ENCODE measurements at places on chromosomes 1 and 21.

- no peak for DNase-seq
Measured at GRCh38 chr1:15139654-15140350, 13.7 kb upstream of the TMEM51 start.

GRCh38 chr1:150887018-150887417 is at the start of gene CTXND2:
Gene CTXND2, plus strand, starts transcription at chr1:150887136. Its CDS starts 25,179 bp downstream, at chr1:150912315.
- DNase-seq, result no peak

DNA sequence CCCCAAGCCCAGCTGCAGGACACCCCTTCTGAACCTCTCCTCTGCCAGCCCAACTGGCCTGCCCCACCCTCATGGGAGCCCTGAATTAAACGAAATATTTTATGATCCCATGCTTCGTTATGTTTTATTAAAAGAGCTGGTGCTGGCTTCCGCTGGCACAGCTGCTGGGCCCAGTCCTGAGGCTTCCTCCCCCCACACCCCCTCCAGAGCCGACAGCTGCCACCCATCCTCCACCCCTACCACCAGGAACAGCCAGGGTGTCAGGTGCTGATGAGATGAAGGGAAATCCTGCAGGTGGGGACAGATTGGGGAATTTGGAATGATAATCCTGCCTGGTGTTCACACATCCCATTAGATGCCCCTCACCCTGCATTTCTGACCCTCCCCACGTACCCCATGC is 19.0 kb downstream of the IGSF21 start:
- no peak for DNase-seq

GRCh38 chr1:64245495-64245894 is 42.1 kb downstream of the UBE2U start:
- no peak for DNase-seq

GRCh38 chr21:42836402-42836666 is 43.0 kb downstream of the WDR4 start:
- DNase-seq, result no peak

DNA sequence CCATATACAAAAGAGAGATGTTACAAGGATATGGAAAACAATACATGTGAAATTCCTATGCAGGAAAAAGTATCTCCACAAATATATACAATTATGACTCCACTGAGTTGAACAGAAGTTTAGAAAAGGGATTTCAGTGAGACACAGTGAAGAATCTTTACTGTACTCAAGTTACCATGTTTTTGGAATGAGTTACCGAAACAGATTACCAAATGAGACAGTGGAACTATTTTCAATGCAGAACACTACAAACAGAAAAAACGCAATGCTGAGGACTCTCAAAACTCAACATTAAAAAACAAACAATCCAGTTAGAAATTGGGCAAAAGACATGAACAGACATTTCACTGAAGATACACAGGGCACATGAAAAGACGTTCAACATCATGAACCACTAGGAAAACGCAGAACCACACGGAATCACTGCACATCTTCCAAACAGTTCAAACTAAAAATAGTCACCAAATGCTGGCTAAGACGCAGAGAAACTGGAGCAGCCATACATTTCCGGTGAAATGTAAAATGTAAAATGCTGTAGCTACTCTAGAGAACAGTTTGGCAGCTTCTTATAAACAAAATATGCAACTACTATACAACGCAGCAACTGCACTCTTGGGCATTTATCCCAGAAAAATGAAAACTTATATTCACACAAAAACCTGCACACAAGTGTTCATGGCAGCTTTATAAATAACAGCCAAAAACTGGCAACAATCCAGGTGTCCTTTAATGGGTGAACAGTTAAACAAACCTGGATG is 118.7 kb downstream of the UBR4 start:
- no peak for DNase-seq

DNA sequence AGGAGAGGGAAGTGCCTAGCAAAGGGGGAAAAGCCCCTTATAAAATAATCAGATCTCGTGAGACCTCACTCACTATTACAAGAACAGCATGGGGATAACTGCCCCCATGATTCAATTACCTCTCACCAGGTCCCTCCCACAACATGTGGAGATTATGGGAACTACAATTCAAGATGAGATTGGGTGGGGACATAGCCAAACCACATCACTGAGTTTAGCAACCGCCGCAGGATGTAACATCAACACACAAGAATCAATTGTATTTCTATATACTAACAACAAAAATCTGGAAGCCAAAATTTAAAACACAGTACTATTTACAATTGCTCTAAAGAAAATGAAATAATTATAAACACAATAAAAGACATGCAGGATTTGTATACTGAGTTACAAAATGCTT is 21.9 kb downstream of the DIRAS3 start:
- DNase-seq, result no peak

DNA sequence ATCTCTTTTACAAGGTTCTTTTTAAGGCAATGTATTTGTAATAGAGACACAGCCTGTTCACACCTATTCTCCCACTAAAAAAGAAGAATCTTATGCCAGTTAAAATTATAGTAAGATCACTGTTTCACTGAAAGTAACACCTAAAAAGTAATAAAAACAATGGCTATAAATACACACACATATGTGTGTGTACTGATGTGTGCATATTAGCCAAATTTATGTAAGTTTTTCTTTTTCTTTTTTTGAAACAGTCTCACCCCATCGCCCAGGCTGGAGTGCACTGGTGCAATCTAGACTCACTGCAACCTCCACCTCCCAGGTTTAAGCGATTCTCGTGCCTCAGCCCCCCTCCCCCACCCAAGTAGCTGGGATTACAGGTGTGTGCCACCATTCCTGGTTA is 56.8 kb upstream of the SLC30A10 start:
- no peak for DNase-seq

DNA sequence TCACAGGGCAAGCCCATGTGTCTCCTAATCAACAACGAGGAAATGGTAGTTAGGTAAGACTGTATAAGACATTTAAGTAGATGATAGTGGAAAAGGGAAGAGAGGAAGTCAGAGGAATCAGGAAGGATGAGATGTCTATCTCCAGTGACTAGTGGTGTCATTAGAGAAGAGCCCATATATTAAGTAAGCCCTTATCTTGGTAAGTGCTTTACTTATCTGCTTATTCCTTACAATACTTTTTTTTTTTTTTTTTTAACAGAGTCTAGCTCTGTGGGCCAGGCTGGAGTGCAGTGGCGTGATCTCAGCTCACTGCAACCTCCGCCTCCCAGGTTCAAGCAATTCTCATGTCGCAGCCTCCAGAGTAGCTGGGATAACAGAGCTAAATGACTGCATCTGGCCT is 29.5 kb downstream of the RNF11 start:
- DNase-seq, result no peak

- no peak for DNase-seq
Measured at GRCh38 chr1:229287267-229287666, 16.4 kb downstream of the RAB4A start.

DNA sequence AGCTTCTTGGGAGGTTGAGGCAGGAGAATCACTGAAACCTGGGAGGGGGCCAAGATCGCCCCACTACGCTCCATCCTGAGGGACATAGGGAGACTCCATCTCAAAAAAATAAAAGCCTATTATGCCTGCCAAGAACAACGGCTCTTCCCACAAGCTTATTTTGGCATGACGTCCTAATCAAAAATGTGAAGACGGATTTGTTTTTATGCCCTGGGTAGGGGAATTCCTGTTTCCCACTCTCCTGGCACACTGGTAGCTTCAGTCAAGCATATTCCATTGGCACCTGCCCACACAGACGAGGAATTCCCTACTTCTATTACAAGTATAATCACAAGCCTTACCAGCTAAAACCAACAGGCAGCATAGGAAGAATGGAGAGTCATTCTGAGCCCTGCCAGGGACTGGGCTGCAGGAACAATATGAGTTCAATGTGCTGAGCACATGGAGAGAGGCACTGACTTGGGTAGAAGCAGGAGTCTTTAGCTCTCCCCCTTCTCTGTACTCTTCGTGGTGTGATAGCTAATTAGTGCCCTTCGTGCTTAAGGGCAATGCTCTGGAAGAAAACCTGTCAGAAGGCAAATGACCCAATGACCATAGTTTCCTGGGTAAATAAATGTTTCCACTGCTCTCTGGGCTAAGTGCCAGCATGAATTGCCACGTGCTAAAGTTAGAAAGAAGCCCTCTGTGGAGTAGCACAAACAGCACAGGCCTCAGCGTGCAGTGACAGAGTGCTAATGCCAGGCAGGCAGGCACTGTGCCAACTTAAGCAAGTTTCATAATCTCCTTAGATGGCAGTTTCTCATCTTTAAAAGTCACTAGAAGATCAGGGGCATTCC is 16.8 kb downstream of the TNFSF4 start:
- no peak for DNase-seq
